Right cardiac atrium (tissue), 5 donors: ENCODE measurements at places on chromosomes 12 and 14. TPM values are rescaled to one million over a fixed set of nuclear protein-coding genes. Genes with fewer than 3 reads are reported as not detected.

DNA sequence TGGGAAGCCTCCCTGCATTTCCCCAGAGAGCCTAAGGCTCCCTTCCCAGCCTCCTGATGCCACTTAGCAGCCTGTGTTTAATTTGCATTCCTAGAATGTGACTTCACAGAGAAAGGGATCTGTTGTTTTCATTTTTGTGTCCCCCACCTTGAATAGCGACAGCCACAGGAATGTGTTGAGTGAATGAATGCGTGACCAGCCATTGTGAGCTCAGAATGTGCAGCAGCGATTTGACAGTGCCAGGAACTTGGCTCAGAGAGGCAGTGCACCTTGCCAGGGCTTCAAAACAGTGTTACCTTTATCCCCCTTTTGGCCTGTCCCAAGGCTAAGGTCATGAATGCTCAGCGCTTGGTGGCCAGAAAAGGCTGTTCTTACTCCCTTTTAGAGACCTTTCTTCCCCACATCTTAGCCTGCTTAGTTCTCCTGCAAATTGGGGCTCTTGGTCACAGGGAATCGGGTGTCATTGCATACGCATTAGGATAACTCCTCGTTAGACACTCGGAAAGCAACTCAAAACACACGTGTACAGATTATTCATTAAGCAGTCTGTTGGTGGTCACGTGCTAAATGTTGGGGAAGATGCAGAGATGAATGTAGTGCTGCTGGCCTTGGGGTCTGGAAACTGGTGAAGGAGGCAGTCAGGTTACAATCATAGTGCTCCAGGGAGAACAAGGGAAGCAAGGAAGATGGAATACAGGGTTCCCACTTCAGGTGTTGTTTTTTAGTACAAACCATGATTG is 9.8 kb downstream of the NTF3 start:
- DNase-seq = no peak

Gene ART4
- total RNA-seq = 13.2 TPM

DNA sequence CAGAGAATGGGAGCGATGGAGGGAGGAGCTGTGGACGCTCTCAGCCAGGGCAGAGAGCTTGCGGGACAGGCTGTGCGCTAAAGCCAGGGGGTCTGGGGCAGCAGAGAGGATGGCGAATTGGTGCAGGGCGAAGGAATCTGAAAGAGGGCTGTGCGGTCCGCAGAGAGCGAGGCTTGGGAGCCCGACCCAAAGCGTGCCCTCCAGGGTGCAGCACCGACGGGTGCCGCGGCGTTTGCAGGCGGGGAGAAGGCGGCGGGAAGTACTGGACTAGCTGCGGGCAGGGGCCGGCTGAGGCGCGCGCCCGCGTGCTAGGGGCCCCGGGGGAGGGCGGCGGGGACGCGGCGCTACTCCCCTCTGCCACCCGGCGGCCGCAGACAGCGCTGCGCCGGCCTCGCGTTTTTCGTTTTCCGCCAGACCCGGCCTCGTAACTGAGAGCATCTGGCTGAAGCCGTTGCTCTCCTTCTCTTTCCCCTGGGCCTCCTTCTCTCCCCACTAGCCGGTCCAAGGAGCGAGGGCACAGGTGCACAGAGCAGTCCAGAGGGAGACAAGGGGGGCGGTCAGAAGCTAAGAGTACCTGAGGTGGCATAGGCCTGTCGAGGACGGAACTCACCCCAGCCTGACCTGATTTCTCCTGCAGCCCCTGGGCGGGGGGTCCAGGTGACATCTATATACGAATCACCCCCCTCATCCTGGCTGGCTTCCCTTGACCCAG is 24.9 kb downstream of the SLC6A12 start:
- DNase-seq = peak; percentile 84

Gene RFX4
- not detected for total RNA-seq

GRCh38 chr12:106249411-106250135 is 1.8 kb upstream of the CKAP4 start:
- DNase-seq = no peak

Gene TMEM63C
- total RNA-seq = 0.14 TPM

GRCh38 chr14:33347796-33348195 is 409.1 kb downstream of the NPAS3 start:
- no peak for DNase-seq
